ENCODE measurements at places on chromosomes 12 and 14.

DNA sequence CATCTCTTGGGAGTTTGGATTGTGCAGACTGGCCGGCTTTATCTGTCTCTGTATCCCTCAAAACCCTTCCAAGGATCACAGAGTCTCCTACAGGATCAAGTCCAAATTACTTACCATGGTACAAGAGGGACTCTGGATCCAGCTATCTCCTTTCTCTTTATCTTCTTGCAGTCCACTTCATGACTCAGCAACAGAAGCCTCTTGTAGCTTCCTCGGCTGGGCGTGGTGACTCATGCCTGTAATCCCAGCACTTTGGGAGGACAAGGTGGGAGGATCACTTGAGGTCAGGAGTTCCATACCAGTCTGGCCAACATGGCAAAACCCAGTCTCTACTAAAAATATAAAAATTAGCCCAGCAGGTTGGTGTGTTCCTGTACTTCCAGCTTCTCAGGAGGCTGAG, 189.7 kb downstream of the BCAT1 start:
- peaks cover 34% of the 10 kb centered on the region for H3K4me1 ChIP-seq
- no peak for DNase-seq
- H3K27ac ChIP-seq = no peak overlapping the region
- no peaks in the 10 kb centered on the region for H3K36me3 ChIP-seq
- no peak overlapping the region for H3K4me3 ChIP-seq

- peaks cover 24% of the 10 kb centered on the region for H3K27me3 ChIP-seq
- H3K4me1 ChIP-seq = no peaks in the 10 kb centered on the region
- H3K4me3 ChIP-seq = no peak overlapping the region
- no peaks in the 10 kb centered on the region for H3K36me3 ChIP-seq
Observed at GRCh38 chr12:5665615-5666014, 233.7 kb downstream of the NTF3 start.

DNA sequence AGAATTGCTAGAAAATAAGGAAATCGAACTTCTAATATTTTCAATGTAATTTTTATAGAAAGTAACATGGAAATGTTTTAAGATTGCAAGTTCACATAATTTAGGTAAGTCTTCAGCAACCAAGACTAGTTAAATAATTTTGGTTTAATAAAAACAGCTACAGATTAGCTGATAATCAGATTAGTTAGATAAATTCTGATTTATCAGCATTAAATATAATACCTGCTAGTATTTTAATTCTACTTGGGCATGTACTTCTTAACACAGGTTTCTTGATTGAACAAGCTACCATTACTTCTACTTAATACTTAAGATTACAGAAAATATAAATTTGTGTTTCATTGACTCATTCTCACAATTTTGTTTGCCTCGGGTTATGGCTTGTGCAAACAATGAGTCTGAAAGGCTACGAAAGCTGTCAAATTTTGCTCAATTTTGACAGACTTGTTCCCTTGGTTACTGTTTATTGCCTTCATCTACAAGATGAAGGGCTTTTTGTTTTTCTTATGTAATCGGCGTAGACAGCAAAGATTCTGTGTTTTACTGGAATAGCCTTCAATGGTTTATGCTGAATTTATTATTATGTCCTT, 116.1 kb upstream of the NUDT4 start:
- no peak overlapping the region for H3K4me3 ChIP-seq
- H3K27me3 ChIP-seq = peaks cover 3% of the 10 kb centered on the region
- H3K27ac ChIP-seq = no peak overlapping the region
- H3K4me1 ChIP-seq = peaks cover 11% of the 10 kb centered on the region
- DNase-seq = no peak

DNA sequence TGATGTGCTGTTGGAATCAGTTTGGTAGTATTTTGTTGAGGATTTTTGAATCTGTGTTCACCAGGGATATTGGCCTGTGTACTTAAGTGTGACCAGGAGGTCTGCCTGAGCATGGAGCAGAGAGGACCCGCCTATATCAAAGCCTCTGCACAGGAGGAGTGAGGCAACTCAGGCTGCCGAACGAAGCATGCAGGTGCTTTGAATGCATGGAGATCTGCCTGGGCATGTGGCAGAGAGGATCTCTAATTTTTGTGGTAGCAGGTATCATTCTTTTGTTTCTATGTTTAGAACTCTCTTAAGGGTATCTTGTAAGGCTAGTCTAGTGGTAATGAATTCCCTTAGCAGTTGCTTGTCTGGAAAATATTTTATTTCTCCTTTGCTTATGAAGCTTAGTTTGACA, 26.9 kb downstream of the RAB3IP start:
- DNase-seq = no peak
- no peak overlapping the region for H3K27ac ChIP-seq
- H3K27me3 ChIP-seq = no peaks in the 10 kb centered on the region
- peaks cover 70% of the 10 kb centered on the region for H3K36me3 ChIP-seq

Measured in nephron progenitor cell (in vitro differentiated cells).